ENCODE measurements at places on chromosomes 3 and 15.

- DNase-seq: no peak
These were observed 26.8 kb downstream of the STARD5 start for GRCh38 chr15:81297147-81297572.

DNA sequence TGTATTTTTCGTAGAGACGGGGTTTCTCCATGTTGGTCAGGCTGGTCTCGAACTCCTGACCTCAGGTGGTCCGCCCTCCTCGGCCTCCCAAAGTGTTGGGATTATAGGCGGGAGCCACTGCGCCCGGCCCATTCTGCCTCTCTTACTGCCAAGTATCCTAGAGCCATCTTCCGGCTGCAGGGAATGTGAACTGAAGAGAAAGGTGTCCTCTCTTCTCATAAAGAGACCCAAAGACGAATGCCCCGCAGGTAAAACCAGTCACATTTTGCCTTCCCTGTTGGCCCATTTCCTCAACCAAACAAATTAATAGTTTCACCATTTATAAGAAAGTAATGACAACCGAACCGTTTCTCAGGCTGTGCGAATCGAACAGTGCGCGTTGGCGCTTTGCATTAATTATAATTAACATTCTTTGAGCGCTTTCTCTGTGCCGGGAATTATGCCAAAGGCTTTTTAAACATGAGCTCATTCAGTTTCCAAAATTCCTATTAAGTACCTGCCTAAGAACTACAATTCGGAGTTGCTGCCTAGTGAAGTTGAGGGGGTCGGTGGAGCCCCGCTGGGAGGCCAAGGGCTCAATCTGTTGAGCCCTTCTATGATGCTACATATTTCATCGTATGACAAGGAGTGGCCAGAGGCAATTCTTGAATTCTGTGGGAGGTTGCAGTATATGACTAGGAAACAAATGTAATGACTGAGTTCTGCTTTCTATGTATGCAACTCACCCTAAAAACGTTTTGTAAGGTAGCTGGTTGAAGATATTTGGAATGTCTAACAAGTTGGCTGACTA lies 819 bp upstream of the RPL24 start:
- no peak for DNase-seq

DNA sequence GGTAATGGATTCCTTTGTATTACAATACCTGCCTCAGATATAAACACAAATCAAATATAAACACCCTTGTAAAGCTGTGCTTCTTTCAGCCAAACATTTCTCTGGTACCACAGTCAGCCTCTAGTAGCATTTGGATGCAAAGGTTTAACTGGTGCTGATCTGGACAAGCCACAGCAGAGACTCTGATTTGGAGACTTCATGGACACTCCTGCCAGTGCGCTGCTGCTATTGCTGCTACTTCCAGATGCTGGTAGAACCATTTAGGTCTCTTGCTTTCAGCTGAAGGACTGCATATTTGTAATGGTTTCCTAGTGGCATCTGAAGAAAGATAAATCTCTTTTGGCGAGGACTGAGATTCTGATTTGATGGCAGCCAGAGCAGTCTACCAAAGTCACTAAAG lies 36.9 kb downstream of the NCK1 start:
- no peak for DNase-seq

- no peak for DNase-seq
These were observed 25.5 kb upstream of the PTPRG start for GRCh38 chr3:61535826-61536225.

GRCh38 chr3:56137415-56137814 lies 330.9 kb downstream of the ERC2 start:
- no peak for DNase-seq

DNA sequence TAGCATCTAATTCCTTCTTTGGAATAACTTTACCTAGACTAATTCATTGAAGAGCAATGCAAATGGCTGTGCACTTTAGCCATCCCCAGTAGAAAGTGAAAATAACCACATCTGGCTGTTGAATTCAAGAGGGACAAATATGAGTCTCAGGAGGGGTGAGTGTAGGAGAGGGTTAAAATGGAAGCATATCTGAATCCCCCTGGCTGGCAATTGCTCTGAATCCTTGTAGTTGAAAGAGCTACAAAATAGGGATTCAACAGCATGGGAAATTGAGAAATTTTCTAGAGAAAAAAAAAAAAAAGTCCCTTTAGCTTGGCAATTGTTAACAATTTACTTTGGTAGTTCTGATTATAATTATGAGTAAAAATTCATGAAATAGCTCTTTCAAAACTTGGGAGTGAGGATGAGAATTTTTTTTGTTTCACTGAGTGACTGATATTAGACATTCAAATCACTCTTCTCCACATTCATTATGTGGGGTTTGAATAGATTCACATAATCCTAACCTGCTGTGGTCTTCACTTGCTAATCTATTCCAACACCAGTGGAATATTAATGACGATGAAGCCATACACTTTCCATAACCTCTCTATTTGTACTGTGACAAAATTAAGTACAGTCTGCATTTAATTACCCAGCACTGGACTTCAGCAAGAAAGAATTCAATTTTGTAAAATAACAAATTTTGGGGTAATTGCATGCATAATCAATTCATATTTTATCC lies 569.0 kb upstream of the MCTP2 start:
- no peak for DNase-seq

GRCh38 chr3:106119614-106120082 lies 250.8 kb upstream of the CBLB start:
- DNase-seq: no peak

DNA sequence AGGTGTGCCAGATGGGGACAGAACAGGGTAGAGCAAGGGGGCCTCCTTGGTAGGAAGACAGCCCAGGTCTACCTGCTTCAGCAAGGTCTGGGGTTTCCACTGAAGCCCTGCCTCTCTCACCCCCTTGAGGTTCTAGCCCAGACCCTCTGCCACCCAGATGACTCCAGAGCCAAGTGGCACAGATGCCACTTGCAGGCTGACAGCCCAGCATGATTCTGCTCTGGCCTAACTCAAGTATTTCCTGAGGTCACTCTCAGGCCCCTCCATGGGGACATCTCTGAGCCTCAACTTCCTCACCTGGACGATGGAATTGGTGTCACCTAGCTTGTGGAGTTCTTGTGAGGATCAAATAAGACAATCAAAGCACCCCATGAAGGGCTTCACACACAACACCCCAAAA lies 23.9 kb downstream of the PLXNB1 start:
- DNase-seq: no peak

DNA sequence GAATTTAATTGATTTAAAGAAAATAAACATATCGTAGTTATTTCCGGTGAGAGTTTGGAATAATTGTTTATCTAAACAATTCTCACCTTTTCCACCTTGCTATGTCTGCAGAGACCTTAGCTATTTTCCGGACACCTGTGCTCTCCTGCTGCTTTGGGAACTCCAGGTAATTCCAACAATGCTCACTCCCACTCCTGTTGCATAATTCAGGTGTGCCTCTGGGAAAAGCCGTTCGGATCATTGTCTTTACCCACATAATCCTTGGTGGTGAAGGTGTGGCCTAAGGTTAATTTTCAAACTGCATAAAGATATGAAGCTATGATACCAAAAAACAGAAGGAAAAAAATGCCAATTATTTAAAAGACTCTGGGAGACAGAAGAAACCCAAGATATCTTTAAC lies 59.4 kb downstream of the LDHAL6B start:
- no peak for DNase-seq

- DNase-seq: no peak
These were observed 204.9 kb downstream of the TIGIT start for GRCh38 chr3:114498539-114499370.

GRCh38 chr3:28337230-28337629 lies 11.3 kb upstream of the ZCWPW2 start:
- DNase-seq: no peak

- DNase-seq: no peak
These were observed 36.9 kb downstream of the SENP8 start for GRCh38 chr15:72155003-72155621.

DNA sequence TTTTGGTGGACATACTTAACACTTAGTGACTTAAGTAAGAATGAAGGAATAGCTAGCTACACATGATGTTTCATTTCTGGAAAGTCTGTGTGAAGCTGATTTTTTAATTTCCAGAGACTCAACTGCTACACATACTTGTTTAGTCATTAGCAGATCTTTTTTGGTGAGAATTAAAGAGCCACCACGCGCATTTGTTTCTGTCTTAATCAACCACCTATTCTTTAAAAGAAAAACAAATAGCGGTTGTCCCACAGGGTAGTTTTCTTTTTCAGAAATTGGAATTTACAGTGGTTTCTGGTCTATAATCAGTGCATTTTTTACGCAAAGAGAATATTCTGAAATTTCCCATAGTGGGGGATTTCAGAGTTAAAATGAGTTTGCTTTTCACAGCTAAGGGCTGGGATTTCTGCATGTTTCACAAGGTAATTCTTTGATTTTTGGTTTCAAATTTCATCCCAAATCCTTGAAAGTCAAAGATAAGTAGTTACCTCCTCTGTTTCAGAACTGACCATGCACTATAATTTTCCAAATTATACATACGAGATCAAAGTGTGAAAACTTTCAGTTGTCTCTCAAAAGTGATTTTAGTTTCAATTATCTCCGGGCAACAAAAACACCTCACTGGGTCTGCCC lies 631.0 kb upstream of the GRM7 start:
- DNase-seq: no peak

DNA sequence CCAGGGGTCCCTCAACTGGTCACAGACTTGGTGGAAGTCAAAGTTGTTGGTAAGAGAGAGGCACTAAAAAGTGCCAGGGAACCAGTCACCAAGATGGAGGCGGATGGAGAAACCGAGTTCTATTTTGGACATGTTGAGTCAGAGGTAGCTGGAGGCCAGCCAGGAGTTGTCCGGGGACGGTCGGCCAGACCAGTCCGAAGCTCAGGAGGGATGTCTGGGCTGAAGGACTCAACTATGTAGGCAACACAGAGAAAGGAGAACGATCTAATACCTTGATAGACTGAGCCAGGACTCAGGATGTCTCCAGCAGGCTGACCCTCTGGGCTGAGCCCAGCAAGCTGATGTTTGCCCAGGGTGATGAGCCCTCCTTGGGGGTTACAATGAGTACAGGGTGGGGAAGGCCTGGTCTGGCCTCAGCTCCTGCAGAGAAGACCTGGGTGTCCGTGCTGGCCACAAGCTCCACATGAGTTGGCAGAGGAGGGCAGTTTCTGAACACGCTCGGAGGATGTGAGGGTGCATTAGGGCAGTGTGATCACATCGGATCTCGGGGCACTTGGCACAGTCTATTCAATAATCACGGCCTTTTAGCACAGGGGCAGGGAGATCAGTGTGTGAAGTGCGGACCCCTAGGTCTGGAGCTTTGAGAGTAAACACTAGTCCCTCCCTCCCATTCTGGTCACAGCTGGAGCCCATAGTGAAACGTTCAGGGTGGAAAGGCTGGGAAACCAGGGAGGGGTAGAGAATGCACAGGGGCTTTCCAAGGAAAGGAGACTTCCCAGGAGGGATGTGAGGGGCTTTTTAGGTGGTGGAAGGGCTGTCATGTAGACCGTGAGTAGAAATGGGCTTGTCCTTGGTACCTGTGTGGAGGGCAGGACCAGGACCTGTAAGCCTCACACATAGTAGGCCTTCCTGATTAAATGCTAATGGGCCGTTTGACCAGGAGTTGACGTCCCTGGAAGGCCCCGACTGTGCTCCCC lies 111.9 kb downstream of the ETFA start:
- no peak for DNase-seq

- DNase-seq: no peak
These were observed 41.3 kb downstream of the GLDN start for GRCh38 chr15:51382787-51383186.

GRCh38 chr15:81061490-81062253 lies 60.9 kb downstream of the TLNRD1 start:
- DNase-seq: no peak

DNA sequence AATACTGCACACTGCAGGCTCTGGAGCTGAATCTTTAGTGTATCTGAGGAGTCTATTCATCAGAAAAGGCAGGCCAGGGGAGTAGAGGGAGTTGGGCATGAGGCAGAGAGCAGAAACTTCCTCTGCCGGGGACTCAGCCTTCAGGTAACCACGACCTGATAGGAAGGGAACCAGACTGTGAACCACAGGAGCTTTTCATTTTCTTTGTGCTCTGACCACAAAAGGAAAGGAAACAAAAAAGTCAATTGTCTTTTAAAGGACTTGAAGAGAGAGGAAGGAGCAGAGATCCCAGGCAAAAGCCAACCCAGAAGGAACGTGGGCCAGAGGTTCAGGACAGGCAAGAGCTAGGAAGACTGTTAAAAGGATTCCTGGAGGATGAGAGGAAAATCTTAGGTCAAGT lies 573.3 kb downstream of the EPHB1 start:
- DNase-seq: no peak

DNA sequence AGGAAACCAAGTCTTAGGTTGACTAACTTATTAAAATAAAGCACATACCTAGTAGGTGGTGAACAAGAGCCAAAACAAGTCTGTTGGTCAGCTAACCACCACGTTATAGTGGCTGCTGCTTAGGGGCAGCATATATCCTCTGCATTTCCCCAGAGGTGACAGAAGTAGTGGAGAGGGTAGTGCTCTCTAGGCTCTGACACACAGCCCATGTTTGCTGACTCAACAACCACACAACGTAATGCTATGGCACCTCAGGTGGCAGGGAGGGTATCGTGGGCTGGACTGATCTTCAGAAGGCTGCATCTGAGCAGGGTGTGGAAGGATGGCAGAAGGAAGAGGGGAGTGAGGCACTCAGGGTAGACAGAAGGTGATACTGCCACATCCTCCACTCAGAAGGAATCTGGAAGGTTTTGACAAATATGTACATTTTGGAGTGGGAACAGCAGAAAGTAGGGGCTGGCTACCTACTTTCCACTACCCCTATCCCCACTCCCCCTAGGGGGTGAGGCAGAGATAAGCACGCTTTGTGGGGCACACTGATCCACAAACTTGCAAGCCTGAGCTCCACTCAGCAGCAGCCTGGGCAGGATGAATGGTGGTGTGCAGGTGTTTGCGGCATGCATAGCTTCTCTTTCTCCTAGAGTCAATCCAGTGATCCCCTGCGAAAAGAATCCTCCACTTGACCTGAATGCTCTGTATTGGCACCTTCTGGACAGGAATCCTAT lies 178.1 kb downstream of the RORA start:
- no peak for DNase-seq

GRCh38 chr3:101791778-101792177 lies 12.8 kb downstream of the NXPE3 start:
- DNase-seq: no peak

GRCh38 chr15:84604826-84605553 lies 4.2 kb downstream of the ZSCAN2 start:
- DNase-seq: no peak

DNA sequence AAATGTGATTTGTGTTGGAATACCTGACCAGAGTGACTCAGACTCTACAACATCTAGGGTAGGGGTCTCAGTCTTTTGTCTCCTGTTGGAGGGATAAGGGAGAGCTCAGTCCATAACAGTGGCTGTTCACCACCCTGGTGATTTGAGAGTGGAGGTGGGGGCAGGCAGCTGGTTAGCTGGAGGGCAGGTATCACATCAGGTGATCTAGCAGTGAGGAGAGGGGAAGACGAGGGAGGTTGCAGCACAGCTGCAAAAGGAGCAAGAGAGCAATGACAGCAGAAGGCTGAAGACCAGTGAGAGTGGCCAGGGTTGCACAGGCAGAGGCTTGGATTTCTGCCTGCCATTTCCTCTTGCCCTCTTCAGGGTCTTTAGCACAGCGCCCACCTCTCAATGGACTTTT lies 38.4 kb downstream of the PLCL2 start:
- DNase-seq: no peak

GRCh38 chr3:37709946-37710640 lies 151.6 kb upstream of the CTDSPL start:
- no peak for DNase-seq

- DNase-seq: no peak
These were observed 67.7 kb downstream of the CERS3 start for GRCh38 chr15:100461049-100461448.
